ENCODE measurements at places on chromosomes 13 and 19.

DNA sequence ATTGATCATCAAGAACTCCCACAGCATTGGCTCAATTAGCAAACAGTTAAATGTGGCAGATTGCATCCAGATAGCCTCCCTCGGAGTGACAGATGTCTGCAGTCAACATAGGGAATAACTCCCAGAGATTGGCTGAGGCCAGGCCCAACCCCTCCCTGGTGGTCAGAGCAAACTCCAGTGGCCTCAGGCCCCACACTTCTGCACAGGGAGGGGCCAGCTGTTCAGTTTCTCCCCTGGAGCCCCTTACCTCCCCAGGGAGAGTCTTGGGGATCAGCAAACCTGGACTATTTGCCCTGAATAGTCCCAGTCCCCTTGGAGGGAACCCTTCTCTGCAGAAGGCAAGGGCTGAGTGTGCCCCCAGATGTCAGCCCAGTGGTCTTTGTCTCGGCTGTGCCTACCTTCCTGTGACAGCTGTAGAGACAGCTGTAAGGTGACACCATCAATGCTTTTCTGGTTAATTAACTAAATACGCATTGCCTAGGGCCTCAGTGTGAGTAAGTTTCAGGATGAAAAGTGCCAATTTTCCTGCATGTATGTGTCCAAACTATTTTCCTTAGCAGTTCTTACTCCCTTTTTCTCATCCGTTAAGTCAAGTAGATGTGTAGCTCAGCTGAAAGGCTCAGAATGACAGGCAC is 102.7 kb upstream of the UQCRFS1 start:
- no peak for DNase-seq

DNA sequence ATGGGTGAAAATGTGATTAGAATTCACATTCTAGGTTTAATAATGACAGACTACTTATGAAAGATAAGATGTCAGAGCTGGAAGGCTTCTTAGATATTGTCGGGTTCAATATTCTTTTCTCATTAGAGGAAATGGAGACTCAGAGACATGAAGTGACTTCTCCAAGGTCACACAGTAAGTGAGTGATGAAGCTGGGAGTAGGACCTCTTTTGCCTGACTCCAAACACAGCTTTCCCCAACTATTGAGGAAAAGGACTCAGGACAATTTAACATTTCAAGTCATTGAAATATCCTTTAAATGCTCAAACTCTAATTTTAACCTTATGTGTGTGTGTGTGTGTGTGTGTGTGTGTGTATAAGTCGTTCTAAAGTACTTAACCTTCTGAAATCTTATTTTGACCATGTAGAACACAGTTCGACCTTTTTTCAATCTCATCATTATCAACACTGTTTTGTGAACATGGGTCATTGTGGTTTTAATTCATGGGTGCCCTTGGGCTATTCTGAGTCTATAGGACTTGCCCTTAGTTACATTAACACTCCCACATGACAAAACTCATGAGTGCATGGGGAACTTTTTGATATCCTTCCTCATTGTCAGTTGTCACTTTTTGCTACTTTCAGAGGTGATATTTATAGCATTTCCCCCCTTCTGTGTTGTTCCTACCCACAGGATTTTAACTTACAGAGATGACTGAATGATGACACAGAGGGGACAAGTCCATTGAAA is 53.0 kb downstream of the LRCH1 start:
- DNase-seq: no peak

DNA sequence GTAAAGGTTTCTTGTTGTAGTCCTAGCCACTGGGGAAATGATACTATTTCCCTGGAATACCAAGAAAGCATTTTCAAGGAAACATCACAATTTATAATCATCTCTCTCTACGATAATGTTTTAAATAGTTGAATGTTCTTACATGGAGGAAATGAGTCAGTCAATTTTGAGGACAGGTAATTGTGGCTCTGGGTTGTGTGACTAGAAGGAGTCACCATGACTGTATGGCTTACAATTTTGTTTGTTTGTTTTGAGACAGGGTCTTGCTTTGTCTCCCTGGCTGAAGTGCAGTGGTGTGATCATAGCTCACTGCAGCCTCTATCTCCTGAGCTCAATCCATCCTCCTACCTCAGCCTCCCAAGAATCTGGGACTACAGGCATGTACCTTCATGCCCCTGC is 47.4 kb downstream of the COG3 start:
- no peak for DNase-seq

DNA sequence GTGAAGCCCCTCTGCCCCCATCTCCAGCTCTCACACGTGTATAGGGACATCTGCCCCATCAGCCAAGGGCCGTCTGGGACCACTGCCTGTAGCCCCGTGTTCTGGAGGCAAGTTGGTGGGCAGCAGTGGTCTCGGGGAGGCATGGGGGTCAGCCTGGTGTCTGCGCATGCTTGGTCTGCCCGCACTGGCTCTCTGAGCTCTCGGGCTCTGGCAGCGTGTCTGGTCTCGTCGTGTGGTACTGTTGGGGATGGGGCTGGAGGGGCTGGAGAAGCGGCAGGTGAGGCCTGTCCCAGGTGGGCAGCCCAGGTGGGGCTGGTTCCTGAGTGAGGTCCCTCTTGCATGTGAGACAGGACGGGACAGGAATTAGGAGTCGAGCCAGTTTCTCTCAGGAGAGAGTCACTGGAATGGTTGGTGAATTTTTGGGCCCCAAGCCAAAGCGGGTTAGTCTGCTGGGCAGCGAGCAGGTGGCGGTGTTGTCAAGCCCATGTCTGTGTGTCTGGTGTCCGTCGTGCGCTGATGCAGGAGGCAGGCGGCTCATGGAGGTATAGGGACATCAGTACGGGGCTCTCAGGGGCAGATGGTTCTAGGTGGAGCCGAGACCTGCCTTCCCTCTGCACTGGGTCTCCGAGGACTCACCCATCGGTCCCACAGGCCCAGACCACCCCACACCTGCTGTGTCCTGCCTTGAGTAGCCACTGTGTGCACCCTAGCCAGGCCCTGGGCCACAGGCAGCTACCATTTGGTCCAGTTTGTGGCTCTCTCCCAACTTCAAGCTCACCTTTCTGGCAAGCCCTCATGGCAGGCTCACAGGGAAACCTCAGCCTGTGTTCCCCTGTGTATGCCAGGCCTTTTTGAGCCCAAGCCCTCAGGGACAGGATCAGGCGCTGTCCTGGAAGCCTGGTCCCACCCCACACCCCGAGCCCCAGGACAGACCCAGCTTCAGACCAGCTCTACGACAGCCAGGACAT is 18.2 kb downstream of the COMP start:
- no peak for DNase-seq

DNA sequence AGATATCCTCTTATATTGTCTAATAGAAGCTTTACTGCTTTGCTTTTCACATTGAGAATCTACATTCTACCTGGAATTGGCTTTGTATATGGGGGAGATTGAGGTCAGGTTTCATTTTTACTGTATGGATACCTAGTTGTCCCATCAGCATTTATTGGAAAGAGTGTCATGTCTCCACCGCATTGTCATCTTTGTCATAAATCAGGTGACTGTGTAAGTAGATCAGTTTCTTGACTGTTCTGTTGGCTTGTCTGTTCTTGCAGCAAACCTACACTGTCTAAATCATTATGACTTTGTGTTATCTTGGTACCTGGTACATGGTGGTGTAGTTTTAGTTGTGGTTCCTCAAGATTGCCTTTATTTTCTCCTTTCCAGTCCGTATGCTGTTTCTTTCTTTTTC is 5.8 kb downstream of the URI1 start:
- no peak for DNase-seq

GRCh38 chr19:20787786-20788185 is 11.7 kb downstream of the ZNF66 start:
- DNase-seq: no peak

- no peak for DNase-seq
Observed at GRCh38 chr19:41161903-41162302, 31.1 kb upstream of the CYP2S1 start.

GRCh38 chr13:46489586-46490023 is 63.4 kb upstream of the LRCH1 start:
- DNase-seq: no peak

DNA sequence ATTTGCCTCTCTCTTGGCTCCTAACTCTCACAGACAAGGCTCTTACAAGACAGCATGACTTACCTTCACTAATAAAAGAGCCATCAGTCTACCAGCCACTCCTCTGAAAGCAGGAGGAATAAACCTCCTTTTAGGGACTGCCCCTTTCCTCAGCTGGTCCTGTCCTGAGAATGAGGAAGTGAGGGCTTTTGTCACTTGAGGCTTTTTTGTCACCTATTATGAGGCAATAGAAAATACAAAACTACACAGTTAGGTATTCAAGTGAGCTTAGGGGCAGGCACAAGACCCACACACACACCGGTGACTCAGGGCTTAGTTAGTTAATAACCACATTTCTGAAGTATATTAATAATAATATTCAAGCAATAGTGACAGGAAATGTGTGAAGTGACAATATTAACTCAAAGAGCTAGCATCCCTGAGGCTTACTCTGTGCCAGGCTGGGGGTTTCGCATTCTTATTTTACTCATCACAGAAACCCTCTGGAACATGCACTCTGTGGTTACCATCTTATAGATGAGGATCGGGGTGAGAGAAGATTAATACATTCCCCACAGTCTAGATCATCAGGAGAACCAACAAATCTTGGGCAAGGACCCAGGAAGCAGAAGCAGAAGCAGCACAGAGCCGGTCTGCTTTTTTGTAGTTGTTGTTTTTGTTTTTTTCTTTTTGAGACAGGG is 379.9 kb downstream of the LIG4 start:
- no peak for DNase-seq

GRCh38 chr19:24051516-24051915 is 35.5 kb upstream of the ZNF254 start:
- no peak for DNase-seq

GRCh38 chr19:294946-295686 is 3.9 kb upstream of the PLPP2 start:
- DNase-seq: peak; percentile 70

- DNase-seq: no peak
Observed at GRCh38 chr19:52022193-52022592, 6.0 kb downstream of the ZNF614 start.

Data from activated naive CD8-positive, alpha-beta T cell treated with anti-CD3 and anti-CD28 coated beads, Interleukin-2, amount 10 ng/mL, durations not matched to agents 7 days and 5 days (primary cell).